Mucosa of descending colon (tissue), 3 donors: ENCODE measurements at places on chromosomes 7 and 10.
A peak's percentile ranks its signal among the peaks of the same experiment; 100 is the strongest.

DNA sequence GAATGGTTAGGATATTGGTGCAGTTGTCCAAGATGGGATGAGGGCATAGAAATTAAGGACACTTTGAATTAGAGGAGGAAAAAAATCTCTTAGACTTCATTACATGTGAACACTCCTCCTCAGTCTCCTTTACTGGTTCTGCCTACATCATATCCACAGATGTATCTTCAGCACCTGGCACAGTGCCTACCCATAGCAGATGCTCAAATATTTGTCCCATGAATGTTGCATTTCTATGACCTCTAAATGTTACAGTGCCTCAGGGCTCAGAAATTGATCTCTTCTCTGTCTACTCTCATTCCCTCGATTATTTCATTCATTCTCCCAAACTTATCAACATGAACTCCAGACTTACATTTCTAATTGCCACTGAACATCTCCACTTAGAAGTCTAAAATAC, 17.1 kb downstream of the CNNM1 start:
- DNase-seq = no peak

- DNase-seq = no peak
Observed at GRCh38 chr10:117662751-117663540, 120.4 kb downstream of the EMX2 start.

- DNase-seq = no peak
Observed at GRCh38 chr10:44399659-44400451, 15.0 kb upstream of the CXCL12 start.

DNA sequence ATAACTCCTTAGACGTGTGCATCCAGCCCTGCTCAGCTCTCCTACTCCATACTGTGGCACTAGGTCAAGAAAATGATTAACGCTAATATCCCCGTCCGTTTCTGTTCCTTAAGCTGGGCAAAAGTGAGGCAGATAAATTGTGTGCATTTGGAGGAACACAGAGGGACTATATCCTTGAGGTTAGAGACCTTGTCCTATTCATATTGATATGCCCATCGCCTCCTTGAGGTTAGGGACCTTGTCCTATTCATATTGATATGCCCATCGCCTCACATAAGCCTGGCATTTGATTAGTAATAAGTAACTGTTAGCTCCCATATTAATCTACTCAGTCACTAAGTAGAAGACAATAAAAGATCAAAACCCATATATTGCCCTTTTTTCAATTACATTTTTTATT, 12.9 kb upstream of the TAX1BP1 start:
- no peak for DNase-seq

DNA sequence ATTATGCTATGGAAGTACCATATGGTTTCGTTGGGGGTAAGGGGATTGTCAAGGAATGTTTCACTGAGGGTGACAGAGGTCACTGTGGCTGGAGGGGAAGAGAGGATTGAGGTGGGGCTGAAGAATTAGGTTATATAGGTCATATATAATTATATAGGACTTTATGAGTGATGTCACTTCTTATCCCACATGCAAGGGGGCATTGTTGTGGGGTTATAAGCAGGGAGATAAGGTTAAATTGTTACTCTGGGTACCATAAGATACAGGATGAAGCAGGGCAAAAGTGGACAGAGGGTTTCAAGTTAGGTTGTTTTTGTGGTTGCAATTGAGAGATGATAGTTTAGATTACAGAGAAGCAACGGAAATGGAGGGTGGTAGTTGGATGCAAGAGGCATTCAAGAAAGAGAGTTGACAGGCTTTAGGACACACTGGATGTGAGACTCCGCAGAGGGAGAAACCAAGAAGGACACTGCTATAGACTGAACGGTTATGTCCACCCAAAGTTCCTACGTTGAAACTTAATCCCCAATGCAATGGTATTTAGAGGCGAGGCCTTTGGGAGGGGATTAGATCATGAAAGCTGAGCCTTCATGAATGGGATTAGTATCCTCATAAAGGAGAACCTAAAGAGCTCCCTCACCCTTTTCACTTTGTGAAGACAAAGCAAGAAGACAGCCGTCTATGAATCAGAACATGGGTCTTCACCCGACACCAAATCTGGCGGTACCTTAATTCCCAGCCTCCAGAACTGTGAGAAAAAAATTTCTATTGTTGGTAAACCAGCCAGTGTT, 7.0 kb upstream of the PRR15 start:
- no peak for DNase-seq

- no peak for DNase-seq
Observed at GRCh38 chr10:83945982-83946718, 193.2 kb upstream of the GHITM start.

GRCh38 chr10:133180965-133181639, 21.1 kb downstream of the KNDC1 start:
- peak; percentile 37 for DNase-seq

- no peak for DNase-seq
Observed at GRCh38 chr10:96541921-96542320, 28.2 kb upstream of the TLL2 start.

DNA sequence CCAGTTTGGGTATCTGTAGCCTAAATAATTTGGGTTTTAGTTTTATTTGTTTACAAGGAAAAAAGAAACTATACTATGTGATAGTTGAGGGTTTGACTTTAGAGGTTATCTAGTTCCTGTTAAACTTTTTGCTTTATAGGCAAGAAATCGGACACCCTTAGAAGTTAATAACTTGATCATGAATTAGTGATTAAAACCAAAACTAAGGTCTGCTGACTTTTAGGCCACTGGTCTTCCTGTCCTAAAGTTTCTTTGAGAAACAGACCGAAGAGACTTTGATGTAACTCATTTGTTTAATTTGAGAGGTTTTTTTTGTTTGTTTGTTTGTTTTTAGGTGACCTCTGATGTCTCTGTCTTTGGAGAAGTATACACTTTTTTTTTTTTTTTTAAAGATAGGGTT, 59.7 kb downstream of the PHTF2 start:
- DNase-seq = no peak

- DNase-seq = no peak
Observed at GRCh38 chr7:128267595-128267924, 26.5 kb downstream of the LEP start.

DNA sequence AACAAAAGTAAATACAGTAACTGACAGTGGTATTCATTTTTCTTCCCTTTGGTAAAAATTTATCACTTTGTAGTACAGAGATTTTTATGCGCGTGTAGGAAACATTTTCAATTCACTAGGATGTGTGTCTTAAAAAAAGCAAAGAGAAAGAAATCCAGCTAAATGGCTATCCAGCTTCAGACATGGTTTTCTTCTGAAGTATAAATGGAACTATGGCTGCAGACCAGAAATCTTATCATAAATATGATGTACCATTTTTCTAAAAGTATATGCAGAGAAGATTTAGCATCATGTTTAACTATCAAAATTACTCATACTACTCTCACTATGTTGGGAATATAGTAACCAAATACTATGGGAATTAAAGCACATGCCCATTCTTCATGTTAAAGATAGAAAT, 328.4 kb upstream of the SMIM30 start:
- DNase-seq = no peak

DNA sequence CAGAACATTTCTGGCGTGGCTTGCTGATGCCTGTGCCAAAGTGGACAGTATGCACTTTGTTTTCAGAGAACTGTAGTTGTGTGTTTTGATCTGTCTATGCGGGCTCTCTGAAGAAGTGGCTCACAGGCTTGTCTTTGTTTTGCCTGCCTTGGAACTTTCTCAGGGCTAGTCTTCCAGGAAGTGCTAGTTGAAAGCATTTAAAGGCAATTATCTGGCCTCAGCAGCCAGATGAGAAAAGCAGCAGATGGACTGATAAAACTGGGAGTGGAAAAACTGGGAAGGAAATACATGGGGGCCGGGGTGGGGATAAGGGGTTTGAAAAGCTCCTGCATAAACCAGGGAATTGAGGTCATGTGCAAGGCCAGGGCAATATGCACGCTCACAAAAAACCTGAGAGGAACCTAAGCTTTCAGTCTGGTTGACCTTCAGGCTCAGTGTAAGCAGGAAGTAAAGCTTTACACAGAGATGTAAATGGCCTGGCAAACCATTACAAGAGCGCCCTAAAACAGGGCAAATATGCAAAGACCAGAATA, 94.5 kb downstream of the ZNF33B start:
- DNase-seq = no peak

GRCh38 chr10:130491693-130492050, 355.5 kb downstream of the GLRX3 start:
- no peak for DNase-seq

DNA sequence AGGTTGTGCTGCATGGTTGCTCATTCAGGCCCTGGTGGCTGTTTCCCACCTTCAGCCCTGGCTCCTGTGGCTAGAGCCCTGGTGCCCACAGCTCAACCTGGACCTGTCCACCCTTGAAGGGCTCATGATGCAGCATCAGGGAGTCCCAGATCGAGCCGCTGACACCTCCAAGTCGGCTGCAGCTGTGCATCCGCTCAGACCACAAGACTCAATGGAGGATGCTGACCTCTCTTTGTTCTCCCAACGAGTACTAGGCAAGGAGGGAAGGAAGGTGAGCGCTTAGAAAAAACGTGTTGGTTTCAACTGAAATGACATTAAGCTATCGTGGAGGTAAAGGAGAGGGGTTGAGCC, 9.5 kb upstream of the C10orf95 start:
- no peak for DNase-seq

DNA sequence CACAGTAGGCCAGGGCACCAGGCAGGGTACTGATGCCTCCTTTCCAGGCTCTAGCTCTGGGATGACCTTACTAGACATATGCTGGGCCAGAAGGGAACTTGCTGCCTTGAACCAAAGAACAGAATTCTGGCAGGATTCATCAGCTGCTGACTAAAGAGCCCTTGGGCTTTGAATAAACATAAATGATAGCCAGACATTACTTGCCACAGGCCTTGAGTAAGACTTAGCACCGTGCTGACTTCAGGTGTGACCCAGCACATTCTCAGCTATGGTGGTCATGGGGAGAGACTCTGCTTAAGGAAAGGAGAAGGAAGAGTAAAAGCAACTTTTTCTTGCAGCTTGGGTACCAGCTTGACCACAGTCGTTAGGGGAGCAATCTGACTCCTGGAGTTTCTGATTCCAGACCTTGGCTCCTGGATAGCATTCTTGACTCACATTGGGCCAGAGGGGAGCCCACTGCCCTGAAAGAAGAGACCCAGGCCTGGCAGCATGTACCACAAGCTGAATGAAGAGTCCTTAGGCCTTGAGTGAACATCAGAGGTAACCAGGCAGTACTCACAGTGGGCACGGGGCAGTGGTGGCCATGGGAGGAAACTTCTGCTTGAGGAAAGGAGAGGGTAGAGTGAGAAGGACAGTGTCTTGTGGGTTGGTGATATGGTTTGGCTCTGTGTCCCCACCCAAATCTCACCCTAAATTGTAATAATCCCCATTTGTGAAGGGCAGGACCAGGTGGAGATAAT, 926.1 kb upstream of the SORCS1 start:
- no peak for DNase-seq

DNA sequence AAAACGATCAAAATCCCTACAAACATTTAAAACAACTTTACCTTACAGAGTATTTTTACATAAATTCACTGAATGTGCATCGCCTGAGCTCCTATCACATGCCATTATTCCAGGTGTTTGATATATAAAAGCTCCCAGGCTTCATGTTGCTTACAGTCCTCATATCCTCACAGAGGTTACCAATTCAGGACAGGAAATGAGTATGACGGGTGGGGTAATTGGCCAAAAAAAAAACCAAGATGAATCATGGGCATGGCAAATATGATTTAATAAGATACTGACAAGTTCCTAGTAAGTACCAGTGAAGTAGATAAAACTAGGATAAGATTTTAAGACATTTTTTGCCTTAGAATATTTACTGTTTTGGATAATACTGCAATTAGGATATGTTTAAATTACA, 135.8 kb downstream of the KMT2E start:
- DNase-seq = no peak

GRCh38 chr7:116577320-116577871, 52.6 kb downstream of the CAV1 start:
- no peak for DNase-seq

- no peak for DNase-seq
Observed at GRCh38 chr7:19362099-19362498, 216.9 kb upstream of the FERD3L start.

- no peak for DNase-seq
Observed at GRCh38 chr7:148979827-148980226, 48.5 kb downstream of the PDIA4 start.

DNA sequence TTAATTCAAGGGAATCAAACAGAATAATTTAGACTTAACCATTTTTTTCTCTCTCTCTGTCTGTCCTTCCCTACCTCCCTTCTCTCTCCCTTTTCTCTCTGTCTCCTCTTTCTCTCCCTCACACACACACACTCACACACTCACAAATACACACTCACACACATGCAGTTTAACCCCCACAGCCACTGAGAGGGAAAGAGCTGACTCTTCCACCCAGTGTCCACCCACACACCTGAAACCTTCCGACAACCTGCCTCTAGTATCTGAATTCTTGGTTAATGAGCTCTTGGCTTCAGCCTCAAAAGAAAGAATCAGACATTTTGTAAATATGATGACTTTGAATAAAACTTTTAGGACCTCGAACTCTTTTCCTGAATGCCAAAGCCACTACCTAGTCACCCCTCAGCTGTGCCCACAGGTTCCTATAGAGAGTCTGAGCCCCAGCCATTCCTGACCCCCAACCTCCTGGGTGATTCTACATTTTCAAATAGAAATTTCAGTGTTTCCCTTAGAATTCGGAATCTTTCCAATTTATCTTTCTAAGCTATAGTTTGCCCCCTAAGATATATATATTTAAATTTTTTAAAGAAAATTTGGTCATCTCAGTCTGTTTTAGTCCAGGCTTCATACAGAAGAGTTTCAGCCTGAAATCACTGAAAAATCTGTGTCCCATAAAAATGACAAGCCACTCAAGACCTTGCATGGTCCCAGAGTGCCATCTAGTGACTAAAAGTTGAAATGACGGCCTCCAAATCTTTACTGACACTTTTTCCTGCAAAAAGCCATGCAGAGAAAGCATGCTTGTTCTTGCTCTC, 202.8 kb downstream of the IPMK start:
- peak; percentile 60 for DNase-seq

DNA sequence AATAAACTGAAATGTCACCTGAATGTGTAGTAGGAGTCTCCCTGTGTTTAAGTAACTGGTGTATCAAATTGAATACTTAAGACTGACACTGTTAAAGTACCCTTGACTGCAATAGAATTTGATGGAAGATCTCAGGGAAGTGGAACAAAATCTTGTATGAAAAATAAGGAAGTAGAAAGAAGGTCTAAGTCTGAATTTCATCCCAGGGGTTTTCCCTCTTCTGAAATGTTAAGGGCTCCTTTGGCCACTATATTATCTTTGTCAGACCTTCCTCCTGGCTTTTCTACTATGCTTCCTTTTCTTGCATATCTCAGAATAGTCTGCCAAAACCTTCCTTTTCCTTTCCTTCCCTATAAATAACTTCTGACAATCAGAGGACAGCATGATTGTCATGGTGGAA, 59.6 kb downstream of the BLNK start:
- DNase-seq = no peak

- DNase-seq = no peak
Observed at GRCh38 chr10:113245286-113245685, 295.2 kb downstream of the TCF7L2 start.

GRCh38 chr7:17696422-17696821, 243.9 kb downstream of the SNX13 start:
- DNase-seq = no peak

- peak; percentile 80 for DNase-seq
Observed at GRCh38 chr10:3068201-3068967, 1.0 kb downstream of the PFKP start.
